Stimulated activated CD8-positive, alpha-beta memory T cell treated with anti-CD3 and anti-CD28 coated beads, Interleukin-7, amount 100 ng/mL, for 24 hours (primary cell): ENCODE measurements at places on chromosomes 16 and 17.

GRCh38 chr17:73591296-73592078 is 52.8 kb downstream of the SDK2 start:
- DNase-seq = no peak

DNA sequence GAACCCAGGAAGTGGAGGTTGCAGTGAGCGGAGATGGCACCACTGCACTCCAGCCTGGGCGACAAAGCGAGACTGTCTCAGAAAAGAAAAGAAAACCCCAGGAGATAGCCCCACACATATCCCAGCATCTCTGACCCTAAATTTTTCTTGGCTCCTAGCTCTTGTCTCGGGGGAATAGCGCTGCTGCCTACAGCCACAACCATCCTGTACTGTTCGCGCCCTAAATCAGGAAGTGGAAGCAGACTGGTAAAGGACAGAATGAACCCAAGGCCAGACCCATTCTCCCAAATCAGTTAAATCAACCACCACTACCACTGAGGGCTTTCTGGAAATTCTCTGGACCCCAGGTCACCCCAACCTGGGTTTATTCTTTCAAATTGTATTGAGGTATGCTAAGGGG is 1.7 kb downstream of the CTDNEP1 start:
- DNase-seq = no peak

GRCh38 chr17:35244341-35245195 is 1.7 kb downstream of the SLFN5 start:
- DNase-seq = peak; percentile 72

GRCh38 chr17:52648995-52649394 is 490.5 kb upstream of the CA10 start:
- DNase-seq = no peak

GRCh38 chr16:77899416-77899815 is 111.1 kb downstream of the VAT1L start:
- DNase-seq = no peak

GRCh38 chr16:89615596-89616090 is 2.2 kb downstream of the DPEP1 start:
- DNase-seq = no peak

- no peak for DNase-seq
These were observed 33.7 kb downstream of the TSC2 start for GRCh38 chr16:2081201-2082084.

- no peak for DNase-seq
These were observed 21.9 kb downstream of the TEKT3 start for GRCh38 chr17:15319452-15320010.

GRCh38 chr16:1282324-1282973 is 26.6 kb downstream of the TPSD1 start:
- DNase-seq = no peak
